D721Med (cell line): ENCODE measurements at places on chromosomes 4 and X.

GRCh38 chr4:57124145-57124544, 14.0 kb upstream of the IGFBP7 start:
- DNase-seq, result no peak

DNA sequence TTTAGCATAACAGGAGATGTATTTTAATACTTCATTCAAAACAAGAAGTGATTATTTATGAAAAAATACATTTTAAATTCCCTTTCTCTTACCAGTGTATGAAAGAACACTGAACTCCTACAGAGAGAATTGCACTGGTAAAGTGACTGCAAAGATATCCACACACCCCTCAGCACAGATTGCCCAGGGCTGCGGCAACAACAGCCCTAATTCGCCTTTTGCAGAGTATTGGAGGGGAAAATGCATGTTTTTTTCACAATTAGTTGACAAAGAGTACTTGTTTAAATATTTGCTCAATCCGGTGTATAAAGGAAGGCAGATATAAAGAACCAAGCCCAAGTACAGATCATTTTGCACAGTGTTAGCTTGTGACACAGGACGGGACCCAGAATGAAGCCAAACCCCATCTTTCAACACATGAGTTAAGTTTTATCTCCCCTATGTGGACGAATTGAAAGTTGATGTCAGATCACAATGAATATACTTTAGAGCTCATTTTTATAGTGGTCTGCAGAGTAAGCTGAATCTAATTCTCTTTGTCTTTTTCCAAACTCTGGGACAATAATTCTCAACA, 551.4 kb upstream of the IGFBP7 start:
- DNase-seq, result no peak

- DNase-seq, result no peak
Observed at GRCh38 chr4:127968586-127968985, 3.4 kb downstream of the ABHD18 start.

- DNase-seq, result no peak
Observed at GRCh38 chr4:67054896-67055295, 490.4 kb downstream of the CENPC start.

DNA sequence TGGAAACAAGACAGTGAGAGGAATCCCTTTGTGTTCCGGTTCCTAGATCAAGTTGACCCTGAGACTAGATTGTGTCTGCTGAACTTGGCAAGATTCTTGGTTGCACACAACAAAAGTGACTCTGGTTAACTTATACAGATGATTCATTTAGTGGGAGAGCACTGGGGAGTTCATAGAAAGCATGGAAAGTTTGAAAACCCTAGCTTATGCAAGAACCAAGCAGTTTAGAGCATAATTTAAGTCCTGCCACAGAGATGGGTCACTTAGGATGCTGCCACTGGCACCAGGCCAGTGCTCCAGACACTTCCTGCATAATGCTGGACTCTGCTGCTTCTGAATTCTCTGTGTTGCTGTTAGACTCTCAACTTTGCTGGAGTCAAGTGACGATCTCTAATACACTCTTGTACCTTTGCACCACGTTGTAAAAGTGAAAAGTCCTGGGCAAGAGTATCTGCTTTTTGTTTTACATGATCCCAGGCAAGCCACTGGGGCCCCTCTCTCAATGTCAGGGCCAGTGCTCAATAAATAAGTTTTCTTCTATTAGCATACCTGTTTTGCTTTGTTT, 12.7 kb upstream of the DCUN1D4 start:
- no peak for DNase-seq
